Stimulated activated CD8-positive, alpha-beta memory T cell treated with anti-CD3 and anti-CD28 coated beads, Interleukin-2, amount 100 ng/mL, for 1 hour (primary cell): ENCODE measurements at places on chromosomes 2 and 18.

GRCh38 chr2:222869252-222869560, 8.4 kb downstream of the ACSL3 start:
- no peak for DNase-seq

DNA sequence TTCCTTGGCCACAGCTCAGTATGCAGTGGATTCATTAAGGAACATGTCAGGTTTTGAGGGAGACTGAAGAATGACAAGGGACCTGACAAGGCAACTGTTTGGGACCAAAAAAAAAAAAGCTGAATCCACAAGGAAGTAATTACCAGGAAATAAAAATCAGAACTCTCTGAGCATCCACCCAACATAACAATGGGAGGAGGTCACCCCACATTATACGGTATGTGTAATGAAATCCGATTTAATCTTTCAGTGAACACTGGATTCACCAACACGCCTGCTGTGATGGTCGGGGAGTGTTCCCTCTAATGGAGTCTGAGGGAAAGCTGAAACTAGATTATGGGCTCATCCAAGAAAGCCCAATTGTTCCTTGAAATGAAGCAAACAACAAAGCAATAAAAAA, 329.3 kb downstream of the ETAA1 start:
- no peak for DNase-seq

DNA sequence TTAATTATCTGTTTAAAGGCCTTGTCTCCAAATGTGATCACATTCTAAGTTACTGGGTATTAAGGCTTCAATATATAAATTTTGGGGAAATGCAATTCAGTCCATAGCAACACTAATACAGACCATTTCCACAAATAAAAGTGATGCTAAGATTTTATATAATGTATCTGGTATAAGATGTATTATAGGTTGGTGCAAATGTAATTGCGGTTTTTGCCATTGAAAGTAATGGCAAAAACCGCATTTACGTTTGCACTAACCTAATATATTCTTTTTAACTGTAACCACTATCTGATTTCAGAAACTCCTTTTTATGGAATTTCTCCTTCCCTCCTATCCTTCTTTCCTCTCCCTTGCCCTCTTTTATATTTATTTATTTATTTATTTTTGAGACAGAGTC, 1020.6 kb downstream of the BCL11A start:
- DNase-seq = no peak

DNA sequence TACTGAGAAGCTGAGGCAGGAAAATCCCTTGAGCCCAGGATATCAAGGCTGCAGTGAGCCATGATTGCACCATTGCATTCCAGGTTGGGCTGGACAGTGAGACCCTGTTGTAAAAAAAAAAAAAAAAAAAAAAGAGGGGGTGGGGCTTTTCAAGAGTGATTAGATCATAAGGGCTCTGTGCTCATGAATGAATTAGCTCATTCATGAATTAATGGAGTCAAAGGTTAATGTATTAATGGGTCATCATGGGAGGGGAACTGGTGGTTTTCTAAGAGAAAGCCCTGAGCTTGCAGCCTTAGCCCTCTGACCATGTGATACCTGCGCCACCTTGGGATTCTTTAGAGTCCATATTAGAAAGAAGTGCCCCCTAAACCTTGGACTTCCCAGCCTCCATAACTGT, 4.5 kb downstream of the SLC19A3 start:
- no peak for DNase-seq

DNA sequence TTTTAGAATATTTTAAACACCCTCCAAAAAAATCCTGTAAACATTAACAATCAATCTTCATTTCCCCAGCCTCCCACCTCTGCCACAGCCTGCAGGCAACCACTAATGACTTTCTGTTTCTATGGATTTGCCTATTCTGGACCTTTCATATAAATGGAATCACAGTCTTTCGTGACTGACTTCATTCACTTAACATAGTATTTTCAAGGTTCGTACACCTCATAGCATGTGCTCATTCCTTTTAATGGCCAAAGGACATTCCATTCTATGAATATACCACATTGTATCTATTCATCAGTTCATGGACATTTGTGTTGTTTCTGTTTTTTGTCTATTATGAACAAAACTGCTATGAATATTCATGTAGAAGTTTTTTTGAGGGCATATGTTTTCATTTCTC, 48.5 kb downstream of the NAT8 start:
- DNase-seq = no peak

- no peak for DNase-seq
Observed at GRCh38 chr18:25457126-25457525, 105.2 kb upstream of the ZNF521 start.
